ENCODE measurements at places on chromosomes 2 and 18.

DNA sequence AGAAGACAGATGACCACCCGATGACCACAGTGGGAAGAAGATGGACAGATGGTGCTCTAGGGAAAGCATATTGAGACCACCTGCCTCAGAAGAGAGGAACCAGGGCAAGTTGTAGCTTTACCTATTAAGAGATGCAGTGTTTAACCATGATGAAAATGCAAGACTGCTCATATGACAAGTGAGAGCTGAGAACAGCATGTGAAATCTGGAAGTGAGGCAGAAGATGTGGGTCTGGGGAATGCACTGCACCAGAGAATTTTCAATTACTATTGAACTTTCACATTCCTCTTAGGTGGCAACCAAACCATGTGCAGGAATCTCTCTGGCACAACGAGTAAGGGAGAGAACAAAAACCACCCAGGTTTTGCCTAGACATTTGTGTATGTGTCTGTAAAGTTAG is 184.8 kb upstream of the CRIM1 start:
- no peak for DNase-seq

GRCh38 chr18:8983195-8983594 is 119.3 kb upstream of the NDUFV2 start:
- no peak for DNase-seq

- no peak for DNase-seq
Measured at GRCh38 chr2:175880-176820, 87.7 kb downstream of the SH3YL1 start.

- DNase-seq = no peak
Measured at GRCh38 chr18:24810561-24811305, 350.3 kb downstream of the HRH4 start.

GRCh38 chr2:239768907-239769553 is 256.1 kb downstream of the NDUFA10 start:
- DNase-seq = no peak

DNA sequence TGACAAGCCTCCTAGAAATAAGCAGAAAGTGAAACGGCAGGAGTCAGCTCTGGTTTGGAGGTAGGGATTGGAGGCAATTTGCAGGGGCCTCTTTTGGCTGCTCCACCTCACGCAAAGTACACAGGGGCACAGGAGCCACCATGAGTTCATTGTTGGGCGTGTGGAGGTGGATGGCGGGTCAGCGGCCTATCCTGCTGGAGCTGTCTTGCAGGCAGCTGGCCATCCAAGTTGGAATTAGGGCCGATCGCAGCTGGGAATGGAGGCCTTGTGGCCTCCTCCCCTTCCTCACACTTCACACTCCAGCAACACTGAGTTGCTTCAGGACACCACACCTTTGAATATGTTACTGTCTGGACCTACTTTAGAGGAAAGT is 171.5 kb downstream of the MYCN start:
- DNase-seq = no peak

- no peak for DNase-seq
Measured at GRCh38 chr2:20403774-20404312, 43.0 kb upstream of the RHOB start.

DNA sequence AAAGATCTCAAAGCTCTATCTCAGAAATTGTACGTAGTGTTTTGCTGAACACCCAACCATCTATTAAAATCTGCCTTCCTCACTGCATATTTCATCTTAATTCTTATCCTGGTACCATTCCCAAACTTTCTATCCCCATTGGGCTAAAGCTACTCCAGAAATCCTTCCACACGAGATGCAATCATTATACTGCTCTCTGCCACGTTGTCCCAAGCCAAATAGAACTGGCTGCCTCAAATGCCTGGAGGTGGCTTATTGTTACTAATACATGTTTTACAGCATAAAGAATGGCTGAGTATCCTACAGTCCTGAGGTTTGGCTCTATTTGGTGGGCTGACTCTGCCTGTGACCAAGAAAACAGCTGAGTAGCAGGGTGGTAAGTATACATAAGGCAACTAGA is 306.0 kb upstream of the ACVR2A start:
- DNase-seq = no peak

DNA sequence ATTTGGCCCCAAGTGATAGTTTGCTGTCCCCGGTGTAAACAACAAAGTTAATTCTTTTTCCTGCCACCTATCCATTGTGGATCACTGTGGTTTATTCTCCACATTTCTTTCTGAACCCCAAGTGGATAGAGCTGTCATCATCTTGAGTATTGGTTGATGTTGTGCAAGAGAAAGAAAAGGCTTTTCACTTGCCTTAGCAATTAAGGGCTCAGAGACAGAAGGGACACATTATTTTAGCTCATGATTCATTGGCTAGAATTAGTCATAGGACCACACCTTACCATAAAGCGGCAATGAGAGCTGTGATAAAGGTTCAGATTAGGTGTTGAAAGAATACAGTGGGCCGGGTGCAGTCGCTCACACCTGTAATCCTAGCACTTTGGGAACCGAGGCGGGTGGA is 442.1 kb upstream of the DCC start:
- DNase-seq = no peak

- no peak for DNase-seq
Measured at GRCh38 chr2:226915846-226916360, 80.0 kb downstream of the RHBDD1 start.

DNA sequence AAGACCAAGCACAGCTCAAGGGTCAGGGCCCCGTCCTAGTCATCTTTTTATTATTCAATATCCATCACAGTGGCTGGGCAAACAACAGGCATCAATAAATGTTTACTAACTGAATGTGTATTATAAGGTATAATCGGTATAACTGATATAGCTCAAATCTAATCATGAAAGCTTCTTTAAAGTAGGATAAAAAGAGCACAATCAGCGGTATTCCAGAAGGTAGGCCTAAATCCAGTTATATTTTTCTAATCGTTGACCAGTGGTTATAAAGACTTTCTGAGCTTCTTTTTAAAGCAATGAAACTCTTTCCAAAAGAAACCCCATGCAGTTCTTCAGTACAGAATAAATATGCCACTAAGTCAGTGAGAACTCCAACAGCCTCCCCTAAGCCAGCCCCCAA is 92.1 kb downstream of the SMAD2 start:
- no peak for DNase-seq

GRCh38 chr18:7946734-7947377 is 379.7 kb downstream of the PTPRM start:
- DNase-seq = peak; percentile 32

DNA sequence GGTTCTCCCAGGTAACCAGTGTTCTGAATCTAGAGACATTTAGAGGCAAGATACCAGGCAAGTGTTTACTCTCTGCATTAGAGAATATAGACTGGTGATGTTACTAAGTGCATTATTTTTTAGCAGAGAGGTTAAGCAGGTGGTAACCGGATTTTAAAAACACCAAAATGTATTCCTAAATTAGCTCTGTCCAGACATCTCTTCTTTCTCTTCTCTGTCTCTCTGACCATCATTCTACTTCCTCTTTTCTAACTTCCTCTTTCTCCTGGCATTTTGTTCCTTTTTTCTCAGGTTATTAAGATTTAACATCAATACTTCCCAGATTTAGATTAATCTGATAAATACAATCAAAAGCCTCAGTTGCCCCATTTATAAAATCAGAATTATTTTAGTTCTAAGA is 31.7 kb upstream of the DYNC1I2 start:
- DNase-seq = no peak

DNA sequence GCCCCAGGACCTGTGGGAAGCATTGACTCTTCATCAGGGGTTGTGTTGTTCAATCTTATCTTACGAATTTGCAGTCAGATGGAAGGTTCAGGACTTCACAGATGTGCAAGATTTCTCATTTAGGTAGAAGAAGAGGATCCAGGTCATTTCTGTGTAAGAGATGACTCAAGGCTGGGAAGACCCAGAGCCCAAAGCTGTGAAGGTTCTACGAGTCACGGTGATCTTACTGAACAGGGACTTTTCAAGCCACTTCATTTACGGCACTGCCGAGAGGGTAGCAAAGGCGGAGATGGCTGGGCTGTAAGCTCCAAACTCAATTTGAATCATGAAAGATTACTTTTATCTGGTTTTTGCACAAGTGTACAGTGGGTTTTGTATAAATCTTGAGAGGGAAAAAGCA is 228.0 kb upstream of the MEX3C start:
- no peak for DNase-seq

DNA sequence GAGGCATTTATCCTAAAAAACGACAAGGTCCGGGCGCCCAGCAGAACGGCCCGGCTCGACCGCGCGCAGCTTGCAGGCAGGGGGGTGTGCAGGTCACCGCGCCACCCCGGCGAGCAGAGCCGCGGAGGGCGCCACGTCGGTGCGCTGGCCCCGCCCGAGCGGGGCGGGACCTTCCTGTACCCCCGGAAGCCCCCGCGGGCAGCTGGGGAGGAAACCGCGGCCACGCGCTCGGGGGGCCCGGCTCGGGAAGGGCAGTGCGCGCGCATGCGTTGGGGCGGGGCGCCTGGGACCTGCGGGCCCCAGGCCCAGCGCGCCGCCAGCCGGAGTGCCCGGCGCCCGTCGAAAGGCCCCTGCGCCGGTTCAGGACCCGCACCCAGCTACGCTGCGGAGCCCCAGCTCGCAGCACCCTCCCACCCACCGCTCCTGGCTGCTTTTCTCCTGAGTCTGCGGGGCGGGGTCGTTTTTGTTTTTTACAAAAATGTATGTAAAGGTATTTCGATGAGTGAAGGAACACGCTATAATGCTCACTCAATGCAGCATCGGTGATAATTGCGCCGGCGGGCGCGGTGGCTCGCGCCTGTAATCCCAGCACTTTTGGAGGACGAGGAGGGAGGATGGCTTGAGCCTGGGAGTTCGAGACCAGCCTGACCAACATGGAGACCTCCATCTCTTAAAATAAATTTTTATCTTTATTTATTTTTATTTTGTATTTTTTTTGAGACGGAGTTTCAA is 47.7 kb upstream of the POMC start:
- DNase-seq = peak; percentile 80

GRCh38 chr2:127082974-127083373 is 24.0 kb downstream of the BIN1 start:
- no peak for DNase-seq

DNA sequence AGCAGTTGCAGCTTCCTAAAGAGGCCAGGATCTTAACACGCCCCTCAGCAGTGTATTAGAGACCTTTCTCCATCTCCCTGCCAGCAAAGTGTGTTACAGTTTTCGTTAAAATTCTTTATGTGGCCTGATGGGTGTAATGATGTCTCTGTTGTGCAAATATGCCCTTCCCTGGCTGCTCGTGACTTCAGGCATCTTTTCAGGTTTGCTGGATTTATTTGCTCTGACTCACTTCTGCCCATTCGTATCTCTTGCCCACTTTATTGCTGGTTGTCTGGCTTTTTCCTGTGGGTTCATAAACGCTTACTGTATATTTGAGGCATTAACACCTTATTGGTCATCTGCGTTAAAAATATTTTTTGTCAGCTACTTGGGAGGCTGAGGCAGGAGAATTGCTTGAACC is 134.5 kb downstream of the ASB1 start:
- DNase-seq = no peak

GRCh38 chr2:85340034-85340892 is 12.5 kb upstream of the TGOLN2 start:
- DNase-seq = no peak

DNA sequence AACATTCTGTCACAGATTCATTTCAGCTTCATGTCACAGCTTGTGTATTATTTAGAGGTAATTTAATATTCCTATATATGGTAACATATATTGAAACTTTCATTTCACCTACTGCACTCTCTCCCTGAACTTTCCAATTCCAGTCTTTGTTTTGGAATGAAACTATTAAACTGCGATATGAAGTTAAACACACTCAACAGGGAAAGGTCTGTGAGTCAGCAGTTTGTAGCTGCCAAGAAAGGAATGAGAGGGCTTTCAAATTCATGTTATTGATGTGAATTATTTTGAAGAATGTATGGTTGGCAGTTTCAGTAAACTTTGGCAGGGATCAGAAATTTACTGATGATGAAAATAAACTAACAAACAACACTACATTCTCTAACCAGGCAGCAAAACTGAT is 148.3 kb downstream of the HNMT start:
- no peak for DNase-seq

DNA sequence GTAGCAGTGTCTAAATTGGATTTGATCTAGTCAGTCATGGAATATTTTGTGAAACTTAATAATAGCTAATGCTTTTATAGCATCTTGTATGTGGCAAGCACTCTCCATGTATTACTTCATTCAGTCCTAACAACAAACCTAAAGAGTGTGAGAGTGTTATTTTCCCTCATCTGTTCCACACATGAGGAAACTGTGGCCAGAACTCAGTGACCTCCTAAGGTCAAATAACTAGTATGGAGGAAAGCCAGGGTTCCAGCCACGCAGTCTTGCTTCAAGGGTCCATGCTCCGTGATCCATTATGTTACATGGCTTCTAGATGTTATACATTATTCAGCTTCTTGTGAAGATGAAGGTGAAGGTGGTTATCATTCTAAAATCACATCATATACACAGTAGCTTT is 45.5 kb downstream of the TWSG1 start:
- peak; percentile 10 for DNase-seq

GRCh38 chr2:46888421-46888952 is 27.1 kb downstream of the MCFD2 start:
- DNase-seq = peak; percentile 9

- no peak for DNase-seq
Measured at GRCh38 chr2:12932192-12932591, 215.5 kb downstream of the TRIB2 start.

DNA sequence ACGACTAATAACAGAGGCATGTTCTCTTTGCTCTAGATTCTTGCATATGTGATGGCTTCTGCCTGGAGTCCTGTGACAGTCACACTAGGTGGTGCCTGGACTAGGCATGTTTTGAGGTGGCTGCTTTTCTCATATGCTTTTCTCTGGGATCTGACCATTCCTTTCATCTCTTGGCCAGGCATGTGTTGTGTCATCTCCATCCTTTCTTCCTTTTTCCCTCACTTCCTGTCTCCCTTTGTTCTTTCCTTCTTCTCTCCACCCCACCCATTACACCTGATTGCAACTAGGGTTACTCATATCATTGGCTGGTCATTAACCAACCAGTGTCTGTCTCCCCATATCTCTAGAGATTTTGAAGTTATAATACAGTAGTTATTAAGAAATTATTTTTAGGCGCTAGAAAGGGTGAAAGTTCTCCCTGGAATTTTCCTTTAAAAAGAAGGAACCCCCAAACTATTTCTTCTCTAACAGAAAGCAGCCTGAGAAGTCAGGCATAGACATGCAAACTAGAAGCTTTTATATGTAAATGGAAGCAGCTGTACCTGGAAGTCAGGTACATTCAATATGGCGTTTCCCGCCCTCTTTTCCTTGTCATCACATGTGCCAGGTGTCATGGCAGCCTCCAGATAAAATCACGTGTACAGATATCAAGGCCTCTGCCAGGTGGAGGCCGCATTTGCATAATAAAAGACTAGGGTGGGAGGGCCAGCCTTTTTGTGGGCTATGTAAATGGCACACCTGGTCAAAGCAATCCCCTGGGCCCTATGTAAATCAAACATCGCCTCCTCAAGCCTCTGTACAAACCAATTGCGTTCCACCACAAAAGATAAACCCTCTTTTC is 220.4 kb upstream of the MEX3C start:
- DNase-seq = no peak

- peak; percentile 52 for DNase-seq
Measured at GRCh38 chr2:226215902-226216503, 583.6 kb downstream of the IRS1 start.

GRCh38 chr2:12052796-12053195 is 306.4 kb downstream of the LPIN1 start:
- DNase-seq = no peak

- DNase-seq = no peak
Measured at GRCh38 chr2:143279672-143280071, 150.5 kb downstream of the ARHGAP15 start.

- no peak for DNase-seq
Measured at GRCh38 chr2:97745474-97746174, 32.2 kb downstream of the ZAP70 start.
